Left kidney (tissue), 8 donors: ENCODE measurements at places on chromosomes 5 and 9.
A peak's percentile ranks its signal among the peaks of the same experiment; 100 is the strongest.

- DNase-seq: no peak
Measured at GRCh38 chr5:76548525-76549229, 74.5 kb downstream of the F2RL2 start.

DNA sequence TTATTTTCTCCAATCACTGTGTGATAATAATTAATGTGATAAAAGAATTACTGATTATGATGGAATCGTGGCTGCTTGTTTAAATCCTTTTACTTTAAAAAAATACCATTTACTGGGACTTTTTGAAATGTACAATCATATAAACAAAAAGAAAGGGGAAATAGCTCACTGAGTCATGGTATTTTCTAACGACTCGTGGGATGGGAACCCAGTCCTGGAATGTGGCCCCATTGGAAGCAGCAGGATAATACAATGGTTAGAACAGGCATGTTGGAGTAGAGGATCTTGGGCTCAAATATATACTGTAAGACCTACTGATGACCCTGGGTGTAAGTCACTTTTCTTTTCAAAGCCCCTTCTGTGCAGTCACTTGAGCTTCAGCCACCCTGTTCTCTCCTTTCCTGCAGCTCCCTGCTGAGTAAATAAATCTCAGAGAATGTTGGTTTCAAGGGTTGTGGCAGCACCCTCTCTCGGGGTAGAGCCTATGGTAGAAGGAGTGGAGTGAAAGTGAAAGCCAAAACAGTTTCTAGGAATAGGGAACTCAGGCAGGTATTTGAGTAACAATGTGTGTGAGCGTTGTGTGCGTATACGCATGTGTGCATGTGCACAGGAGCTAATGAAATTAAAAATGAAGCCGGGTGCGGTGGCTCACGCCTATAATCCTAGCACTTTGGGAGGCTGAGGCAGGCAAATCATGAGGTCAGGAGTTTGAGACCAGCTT, 40.8 kb upstream of the LARP1 start:
- DNase-seq: no peak

DNA sequence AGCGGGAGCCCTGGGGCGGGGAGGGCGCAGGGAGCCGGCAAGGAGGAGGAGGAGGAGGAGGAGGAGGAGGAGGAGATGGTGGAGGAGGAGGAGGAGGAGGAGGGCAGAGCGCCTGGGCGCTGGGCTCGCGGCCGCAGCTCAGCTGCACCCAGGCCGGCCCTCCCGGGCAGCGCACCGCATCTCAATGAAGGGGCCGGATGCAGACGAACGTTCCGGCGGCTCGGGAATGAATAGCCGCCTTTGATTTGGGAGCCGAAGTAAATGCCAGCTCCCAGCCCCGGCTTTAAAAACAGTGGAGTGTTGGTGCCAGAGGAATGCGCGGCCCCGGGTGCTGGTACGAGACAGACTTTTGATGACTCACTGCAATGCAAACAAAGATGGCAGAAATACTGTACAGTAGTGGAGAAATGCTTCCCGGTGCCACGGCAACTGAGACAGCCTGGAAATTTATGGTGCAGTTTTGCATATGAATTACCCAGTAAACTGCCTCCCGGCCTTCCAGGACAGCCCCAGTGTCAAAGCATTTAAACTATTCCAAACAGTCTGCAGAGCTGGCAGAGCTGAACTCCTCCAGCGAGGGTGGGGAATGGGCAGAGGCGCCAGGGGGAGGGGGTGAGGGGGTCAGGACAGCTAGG, 43.1 kb downstream of the NACC2 start:
- DNase-seq: peak; percentile 82

GRCh38 chr5:161096581-161096980, 244.6 kb upstream of the ATP10B start:
- DNase-seq: no peak

- DNase-seq: no peak
Measured at GRCh38 chr9:125433461-125434011, 171.9 kb downstream of the GAPVD1 start.

GRCh38 chr9:124248066-124248465, 9.7 kb upstream of the NEK6 start:
- DNase-seq: no peak

- DNase-seq: no peak
Measured at GRCh38 chr5:9630251-9630650, at the start of gene TAS2R1. TSS of gene TAS2R1 (minus strand) at chr5:9630351. CDS start at chr5:9630032, 319 bp downstream.

DNA sequence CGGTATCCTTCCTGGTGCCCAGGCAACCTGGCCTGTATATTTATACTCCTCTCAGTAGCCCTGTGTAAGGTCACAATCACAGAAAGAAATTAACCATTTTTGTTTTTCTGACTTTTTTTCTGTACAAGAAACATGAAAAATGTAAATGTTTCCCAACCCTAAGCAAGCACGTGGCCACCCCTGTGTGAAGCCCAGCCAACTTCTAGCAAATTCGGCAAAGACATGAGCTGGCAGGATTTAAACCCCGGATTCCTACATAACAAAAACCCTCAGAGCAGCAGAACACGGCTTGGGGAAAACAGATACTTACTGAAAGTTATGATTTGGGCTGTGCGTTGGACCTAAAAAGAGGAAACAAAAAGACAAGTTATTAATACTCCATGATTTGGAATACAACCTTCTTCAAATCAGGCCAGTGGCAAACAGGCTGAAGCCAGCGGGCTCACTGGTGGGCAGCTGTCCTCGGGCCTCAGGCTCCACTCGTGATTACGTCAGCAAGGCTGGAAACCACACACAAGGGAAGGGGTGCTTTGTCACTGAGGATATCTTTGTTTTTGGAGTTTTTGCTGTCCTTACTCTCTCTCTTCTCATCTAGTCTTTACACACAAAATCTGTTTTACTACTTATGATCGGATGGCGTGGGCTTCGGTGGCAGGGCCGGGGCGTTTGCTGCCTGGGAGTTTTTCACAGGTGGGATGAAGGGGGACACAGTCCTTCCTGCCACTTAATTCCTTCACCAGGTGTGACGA, 194.1 kb downstream of the ROR2 start:
- no peak for DNase-seq
